Fibroblast of skin of right biceps (primary cell): ENCODE measurements at places on chromosomes 7 and 10.

DNA sequence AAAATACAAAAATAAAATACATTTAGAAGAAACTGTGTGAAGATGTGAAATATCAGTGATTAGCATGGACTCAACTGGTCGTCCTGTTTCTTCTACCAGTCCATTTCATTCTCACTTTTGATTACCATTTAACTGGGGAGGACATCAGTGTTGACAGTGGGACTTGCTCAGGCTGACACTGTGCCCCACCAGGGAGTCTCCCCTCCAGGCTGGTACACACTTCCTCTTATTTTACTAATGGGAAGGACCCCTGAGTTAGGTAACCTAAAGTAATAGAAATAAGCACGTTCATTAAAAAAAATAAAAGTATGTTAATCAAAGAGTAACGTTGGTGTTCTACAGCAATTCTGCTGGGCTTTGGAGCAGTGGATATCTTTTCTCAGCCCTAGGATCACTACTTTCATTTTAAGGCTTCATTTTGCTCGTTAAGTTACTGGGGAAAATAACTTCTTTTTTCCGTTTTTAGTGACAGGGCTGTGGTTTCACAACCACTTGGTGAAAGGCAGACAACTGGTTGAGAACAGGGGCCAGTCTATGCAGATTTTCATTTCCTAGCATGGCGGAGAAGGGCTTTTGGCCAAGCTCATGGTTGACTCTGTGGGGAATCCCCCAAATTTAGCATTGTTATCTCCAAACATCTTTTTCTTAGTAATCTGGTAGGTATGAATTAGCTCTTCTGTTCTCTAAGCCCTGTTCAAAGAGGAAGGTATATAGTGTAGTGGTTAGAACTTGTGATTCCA, 2.1 kb downstream of the SNX10 start:
- DNase-seq = no peak

GRCh38 chr10:33005322-33006301, 47.6 kb upstream of the ITGB1 start:
- peak; percentile 98 for DNase-seq

DNA sequence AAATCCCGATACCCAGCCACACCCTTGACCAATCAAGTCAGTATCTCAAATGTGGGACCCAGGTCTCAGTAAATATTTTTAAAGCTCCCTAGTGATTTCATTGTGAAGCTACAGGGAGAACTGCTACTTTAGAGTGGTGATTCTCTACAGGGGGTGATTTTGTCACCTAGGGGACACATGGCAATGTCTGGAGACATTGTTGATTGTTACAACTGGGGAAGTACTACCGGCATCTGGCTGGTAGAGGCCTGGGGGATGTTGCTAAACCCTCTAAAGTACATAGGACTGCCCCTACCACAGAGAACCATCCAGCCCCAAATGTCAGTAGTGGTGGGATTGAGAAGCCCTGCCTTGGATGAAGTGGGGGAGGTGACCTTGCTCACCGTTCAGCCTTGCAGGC, 152.9 kb downstream of the RPS24 start:
- DNase-seq = no peak

GRCh38 chr7:127874951-127875608, 156.2 kb downstream of the LRRC4 start:
- peak; percentile 45 for DNase-seq

DNA sequence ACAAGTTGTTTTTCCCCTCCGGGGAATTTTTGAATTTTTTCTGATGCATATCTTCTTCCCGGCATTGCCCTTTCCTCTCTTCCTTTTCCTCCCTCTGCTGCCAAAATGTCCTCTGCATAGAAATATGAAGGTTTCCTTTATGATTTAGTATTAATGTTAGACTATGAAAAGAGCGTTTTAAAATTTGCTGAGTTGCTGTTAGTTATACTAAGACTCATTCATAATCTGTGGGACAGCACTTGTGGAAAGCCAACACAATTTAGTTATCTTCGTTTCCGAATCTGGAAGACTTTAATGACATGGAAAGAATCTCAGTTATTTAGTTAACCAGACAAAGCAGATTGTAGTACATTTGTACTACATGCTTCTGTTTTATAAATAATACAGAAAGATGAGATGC, 25.0 kb downstream of the POU6F2 start:
- no peak for DNase-seq

GRCh38 chr7:79282882-79283602, 170.4 kb downstream of the MAGI2 start:
- peak; percentile 90 for DNase-seq
